Testis (tissue), 5 donors: ENCODE measurements at places on chromosomes 11 and 22. TPM values are rescaled to one million over a fixed set of nuclear protein-coding genes. Genes with fewer than 3 reads are reported as not detected.

SCUBE1 gene
- polyA plus RNA-seq: 11.0 TPM

CREB3L1 gene
- polyA plus RNA-seq: 19.2 TPM

VSIG10L2 gene
- not detected for polyA plus RNA-seq

LYVE1 gene
- polyA plus RNA-seq: 24.1 TPM
